Activated CD4-positive, alpha-beta T cell treated with anti-CD3 and anti-CD28 coated beads, Interleukin-2, amount 50 U/mL, for 48 hours (primary cell): ENCODE measurements at places on chromosomes 12 and 14.

DNA sequence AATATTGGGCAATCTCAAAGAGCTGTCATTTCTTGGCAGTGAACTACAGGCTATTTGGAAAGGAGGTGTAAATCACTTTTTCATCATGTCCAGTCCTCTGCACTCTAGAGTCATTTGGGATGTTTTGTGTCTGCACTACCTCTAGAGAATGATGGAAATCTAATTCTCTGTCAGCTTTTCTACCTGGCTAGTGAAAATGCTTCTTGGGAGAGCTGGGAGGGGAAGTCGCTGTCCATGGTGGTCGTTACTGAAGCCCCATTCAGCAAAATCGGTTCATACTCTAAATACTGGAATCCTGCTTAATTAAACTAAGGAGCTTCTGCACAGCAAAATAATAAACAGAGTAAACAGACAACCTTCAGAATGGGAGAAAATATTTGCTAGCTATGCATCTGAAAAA lies 251.8 kb downstream of the APAF1 start:
- DNase-seq: no peak

GRCh38 chr12:94263011-94263811 lies 114.8 kb downstream of the PLXNC1 start:
- DNase-seq: peak; percentile 84

GRCh38 chr12:96770219-96771102 lies 136.6 kb upstream of the NEDD1 start:
- DNase-seq: no peak

GRCh38 chr14:93638790-93639189 lies 149.5 kb downstream of the PRIMA1 start:
- DNase-seq: no peak

DNA sequence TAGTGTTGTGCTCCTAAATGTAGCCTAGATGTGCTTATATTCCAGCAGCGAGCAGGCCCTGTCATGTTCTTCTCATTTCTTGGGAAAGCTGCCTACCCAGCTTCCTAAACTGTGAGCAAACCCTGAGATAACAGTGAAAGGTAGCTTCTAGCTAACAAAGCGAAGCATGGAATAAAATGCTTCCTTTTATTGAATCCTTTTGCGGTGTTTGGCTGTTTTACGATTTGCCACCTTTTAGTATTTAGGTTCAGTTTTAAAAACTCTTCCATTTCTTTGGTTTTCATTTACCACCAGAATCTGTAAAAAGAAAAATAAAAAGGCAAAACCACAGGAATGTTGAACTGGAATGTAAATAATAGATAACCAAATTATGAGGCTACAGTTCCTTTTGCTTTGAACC lies 5.0 kb upstream of the PKP2 start:
- no peak for DNase-seq

DNA sequence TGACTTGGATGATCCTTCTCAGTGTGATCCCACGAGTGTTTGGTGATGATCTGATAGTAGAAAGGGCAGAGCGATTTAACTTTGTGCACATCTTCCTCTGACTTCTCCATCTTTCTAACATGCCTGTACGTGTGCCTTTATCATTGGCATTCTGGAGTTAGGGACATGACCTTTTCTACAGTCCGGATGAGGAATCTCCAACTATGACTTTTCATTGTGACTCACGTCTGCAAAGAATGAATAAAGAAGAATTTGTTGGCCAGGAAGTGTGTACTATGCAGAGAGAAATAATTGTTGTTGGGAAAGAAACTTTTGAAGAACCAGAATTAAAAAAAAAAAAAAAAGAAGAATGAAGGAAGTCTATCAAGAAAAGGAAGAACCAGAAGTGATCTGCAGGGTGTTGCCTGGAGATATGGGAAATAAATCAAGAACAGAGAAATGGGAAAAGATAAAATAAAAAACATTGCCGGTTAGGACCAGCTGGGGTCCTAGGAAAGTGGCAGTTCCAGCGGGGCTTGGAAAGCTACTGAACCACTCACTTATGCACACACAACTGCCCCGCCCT lies 25.3 kb downstream of the PPFIBP1 start:
- DNase-seq: no peak

DNA sequence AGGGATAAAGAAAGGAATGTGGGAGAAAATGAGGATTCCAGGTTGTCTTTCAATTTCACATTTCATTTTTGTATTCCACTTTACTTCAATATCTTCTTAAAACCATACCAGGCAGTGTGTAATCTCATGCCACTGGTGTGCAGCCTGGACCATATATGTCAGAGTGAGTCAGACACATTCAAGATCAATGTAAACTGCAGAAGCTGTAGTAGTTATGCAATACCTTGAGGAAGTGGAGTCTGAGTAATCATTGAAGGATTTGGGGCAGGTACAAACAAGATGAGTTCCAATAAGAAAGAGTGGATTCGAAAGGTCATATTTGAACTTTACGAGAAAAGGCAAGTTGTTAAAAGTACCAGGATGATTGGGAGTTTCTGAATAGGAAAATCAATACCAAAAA lies 14.1 kb downstream of the PLCZ1 start:
- no peak for DNase-seq

DNA sequence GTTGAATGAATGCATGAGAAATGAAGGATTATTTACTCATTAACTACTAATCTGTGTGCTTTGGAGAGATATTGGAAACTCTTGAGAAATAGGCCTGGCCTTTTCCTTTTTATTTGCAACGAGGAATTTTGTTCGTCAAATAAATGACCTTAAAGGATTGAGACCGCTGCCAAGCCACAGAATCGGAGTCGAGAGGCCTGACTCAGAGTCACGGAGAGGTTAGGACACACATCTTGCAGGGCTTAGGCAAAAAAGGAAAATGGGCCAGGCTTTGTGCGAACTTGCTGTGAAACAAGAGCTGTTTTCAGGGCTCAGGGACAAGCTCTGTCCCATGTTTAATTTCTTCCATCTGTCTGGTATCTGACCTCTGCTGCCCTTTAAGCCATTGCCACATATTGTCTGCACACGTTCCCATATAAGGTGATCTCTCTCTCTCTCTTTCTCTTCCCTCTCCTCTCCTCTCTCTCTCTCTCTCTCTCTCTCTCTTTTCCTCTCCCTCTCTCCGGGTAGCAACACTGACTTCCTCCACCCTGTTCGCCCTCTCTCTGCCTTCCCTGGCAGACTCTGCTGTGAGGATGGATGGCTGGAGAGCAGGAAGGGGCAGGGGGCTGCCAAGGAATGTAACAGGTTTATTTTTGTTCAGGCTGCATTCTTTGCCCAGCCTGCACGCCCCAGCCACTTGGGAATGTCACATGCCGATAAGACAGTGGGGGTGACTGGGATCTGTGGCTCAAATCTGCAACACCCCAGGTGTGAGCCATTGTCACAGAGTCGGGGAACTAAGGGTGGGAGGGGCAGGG lies 14.9 kb upstream of the IFT81 start:
- no peak for DNase-seq

GRCh38 chr14:98103705-98104104 lies 1168.3 kb downstream of the BCL11B start:
- DNase-seq: no peak

GRCh38 chr12:109847142-109847735 lies 14.0 kb upstream of the TRPV4 start:
- DNase-seq: no peak

DNA sequence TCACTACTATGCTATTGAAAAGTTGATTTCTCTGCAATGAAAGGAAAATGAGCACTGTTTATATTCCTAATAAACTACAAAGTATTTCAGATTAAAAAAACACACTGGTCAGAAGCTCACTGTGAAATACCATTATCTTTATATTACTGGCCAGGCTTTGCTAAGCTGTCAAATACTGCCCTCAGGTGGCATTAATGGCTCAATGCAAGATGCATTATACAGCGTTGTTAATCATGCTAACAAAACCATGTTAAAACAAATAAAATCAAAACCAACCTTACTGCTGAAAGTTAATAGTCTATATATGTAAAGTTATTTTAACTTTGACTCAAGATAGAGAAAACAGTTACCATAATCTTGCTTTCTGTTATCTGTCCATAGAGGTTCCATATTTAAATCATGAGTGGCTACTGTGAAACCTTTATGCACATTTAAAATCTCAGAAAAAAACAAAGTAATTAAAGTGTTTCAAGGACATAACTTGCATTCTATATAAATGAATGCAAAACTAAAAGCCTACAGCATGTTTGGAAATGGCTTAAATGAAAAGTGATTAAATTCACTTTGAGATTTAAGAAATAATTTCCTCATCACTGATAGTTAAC lies 121.7 kb downstream of the RALGAPA1 start:
- peak; percentile 31 for DNase-seq

DNA sequence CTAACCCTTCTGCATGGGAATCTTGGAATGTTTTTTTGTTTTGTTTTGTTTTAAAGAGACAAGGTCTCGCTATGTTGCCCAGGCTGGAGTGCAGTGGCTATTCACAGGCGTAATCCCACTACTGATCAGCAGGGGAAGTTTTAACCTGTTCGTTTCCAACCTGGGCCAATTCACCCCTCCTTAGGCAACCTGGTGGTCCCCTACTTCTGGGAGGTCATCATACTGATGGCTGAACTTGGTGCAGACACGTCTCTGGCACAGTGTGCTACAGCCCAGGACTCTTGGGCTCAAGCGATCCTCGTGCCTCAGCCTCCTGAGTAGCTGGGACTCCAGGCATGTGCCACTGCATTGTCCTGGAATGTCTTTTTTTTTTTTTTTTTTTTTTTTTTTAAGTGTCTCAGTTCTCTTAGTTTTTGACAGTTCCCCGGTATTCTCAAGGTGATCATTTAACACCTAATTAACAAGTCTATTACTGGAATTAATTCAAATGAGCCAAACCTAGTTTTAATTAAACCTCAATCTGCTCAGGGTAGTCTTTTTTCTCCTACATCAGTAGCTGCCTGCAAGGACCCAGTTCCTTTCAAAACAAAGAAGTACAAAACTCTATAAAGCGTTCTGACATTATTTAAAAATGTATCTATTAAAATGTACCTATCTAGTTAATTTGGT lies 49.0 kb upstream of the ISM2 start:
- DNase-seq: no peak

DNA sequence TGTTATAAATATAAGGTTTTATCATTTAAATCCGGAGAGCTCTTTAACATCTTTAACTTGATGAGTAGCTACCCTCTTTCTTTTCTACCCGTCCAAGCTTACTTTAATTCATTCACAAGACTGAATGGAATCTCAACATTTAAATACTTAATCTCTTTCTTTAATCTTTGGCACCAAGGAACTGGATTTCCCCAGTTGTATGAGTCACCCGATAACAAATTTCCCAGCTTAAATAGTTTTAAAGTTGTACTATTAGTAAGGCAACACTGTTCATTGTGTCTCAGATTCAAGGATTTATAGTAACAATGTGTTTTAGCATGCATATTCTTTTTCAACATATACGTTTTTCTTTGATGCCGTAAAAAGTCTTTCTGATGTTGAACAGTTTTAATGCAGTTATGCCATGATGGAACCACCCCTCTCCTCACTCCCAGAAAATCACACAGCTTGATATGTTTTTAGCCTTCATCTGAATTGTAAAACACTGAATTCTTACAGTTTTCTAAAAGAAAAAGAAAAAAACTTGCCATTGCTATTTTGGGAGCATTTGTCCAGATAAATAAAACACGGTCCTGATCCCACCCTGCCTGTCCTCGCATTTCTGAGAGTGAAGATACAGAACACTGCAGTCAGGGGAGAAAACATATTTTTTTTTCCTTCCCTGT lies 16.0 kb upstream of the LRP6 start:
- DNase-seq: no peak

DNA sequence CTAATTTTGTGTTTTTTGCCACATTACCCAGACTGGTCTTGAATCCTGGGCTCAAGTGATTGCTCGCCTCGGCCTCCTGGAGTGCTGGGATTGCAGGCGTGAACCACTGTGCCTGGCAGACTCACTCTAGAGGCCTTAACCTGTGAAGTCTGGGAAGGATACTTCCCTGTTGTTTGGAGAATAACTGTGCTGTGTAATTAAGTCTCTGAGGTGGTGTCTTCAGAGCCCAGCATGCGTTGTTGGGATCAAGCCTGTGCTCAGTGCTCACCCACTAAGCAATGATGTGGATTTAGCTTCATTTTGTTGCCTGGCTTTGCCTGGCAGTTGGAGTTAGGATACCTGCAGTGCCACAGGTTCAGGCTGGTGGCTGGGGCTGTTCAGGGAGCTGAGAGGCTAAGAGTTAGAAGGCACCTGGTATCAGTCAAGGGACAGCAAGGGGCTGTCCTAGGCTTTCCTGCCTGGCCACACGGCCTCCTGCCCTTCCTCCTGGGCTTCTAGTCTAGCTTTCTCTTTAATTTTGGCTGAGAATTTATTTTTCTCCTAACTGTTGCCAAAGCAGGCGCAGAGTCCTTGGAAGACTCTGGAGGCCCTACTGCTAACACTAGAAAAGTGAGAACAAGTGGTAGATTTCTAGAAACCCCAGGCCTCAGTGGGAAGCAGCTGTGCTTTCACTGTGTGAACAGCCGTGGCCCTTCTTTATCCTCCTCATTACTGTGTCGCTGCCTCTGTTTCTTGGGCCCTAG lies 38.5 kb downstream of the EP400 start:
- no peak for DNase-seq

- DNase-seq: no peak
Measured at GRCh38 chr14:30884901-30885300, 10.5 kb downstream of the COCH start.

- DNase-seq: peak; percentile 18
Measured at GRCh38 chr14:91202234-91202974, 42.1 kb downstream of the GPR68 start.

GRCh38 chr12:94103986-94104385 lies 44.4 kb upstream of the PLXNC1 start:
- DNase-seq: no peak

- DNase-seq: peak; percentile 53
Measured at GRCh38 chr12:52007158-52007921, 594 bp downstream of the TAMALIN start.

DNA sequence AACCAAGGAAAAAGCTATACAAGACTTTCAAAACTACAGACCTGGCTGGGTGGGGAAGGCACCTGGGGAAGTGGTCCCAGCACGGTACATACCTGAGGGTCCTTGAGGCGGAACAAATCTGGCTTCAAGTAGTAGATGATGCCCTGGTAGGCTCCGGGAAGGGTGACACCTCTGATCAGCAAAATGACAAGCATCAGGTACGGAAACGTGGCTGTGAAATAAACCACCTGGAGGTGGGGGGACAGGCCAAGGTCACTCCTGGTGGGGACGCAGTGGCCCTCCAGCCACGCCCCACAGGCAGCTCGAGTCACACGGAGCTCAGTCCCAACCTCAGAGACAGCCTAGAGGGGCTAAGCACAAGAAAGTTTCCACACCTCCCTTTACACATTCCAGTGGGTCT lies 15.3 kb downstream of the SLC6A12 start:
- no peak for DNase-seq

DNA sequence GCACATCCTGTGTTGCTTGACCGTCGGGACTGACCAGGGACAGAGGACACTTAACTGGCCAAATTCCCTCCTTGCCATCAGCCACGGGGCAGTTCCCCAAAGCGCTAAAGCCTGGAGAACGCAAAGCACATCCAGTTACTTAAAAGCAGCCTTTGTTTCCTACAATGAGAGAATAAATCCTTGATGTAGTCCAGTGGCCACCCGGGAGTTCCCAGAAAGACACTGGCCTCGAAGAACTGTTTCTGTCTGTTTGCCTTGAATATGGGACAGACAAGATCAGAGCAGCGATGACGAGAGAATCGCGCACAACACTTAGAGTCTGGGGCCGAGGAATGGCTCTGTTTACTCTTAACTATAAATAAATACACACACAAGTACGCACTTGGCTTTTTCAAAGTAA lies 102.2 kb downstream of the TNFAIP2 start:
- no peak for DNase-seq

- DNase-seq: no peak
Measured at GRCh38 chr14:64536488-64537245, 3.9 kb upstream of the HSPA2 start.

GRCh38 chr12:47804171-47804570 lies 15.5 kb downstream of the HDAC7 start:
- no peak for DNase-seq
